ENCODE measurements at places on chromosomes 4 and X.

GRCh38 chr4:48127682-48128404 lies 6.2 kb downstream of the TXK start:
- peak; percentile 80 for DNase-seq

DNA sequence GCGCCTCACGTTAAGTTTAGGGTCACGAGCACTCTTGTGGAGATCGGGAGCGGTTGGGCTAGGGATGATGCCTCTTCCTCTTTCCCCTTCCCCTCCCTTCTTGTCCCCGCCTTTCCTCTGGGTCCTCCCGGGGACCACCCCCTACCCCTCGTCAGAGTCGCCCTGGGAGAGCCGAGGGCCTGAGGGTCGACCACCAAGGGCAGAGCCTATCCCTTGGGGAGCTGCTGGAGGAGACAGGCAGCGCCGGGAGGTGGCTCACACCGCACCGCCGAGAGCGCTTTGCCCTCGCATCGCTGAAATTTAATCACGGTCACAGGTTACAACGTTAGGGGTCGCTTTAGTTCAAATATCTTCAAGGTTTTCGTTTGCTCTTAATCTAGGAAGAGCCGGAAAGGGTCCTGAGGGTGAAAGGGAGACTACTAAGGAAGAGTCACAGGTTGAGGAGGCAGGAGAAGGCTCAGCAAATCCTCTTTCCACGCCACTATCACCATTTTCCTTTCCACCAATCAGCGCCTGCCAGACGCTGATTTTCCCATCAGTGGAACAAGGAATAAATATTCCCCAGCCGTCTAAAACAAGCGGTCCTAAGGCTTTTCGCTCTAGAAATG lies 528 bp upstream of the SNCA start:
- peak; percentile 26 for DNase-seq

DNA sequence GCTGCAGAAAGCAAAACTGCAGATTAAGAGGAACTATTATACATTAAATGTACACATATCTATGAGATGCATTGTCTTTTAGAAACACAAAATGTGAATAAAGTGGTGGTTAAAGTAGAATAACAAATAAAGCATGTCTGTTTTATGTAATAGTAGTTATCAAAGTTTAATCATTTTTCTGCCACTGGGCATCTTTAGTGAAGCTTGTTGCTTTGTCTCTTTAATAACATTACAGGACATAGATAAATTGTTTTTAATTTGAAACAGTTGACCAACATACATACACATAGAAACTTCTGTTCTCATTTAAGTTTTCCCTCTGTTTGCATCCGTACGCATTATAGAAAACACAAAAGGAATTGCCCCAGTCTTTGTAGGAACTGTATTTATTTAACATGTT lies 1700.0 kb upstream of the ADGRL3 start:
- DNase-seq = no peak

DNA sequence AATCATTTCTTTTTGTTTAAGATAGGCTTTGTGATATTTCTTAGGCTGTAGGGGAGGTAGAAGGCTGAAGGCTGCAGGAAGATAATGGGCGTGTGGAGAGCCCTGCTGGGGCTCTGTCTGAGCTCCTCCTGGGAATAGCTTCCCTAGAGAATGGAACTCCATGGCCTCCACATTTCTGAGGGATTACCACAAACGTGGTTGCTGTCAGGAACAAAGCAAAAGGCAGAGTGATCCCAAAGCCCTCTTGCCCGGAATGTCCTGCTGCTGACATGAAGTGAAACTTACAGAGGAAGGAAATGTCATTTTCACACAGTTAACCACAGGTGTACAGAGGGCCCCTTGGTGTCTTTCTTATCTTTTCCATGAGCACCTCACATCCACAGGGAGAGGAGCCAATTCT lies 89.3 kb downstream of the DDIT4L start:
- DNase-seq = no peak

GRCh38 chrX:30008031-30008430 lies 207.3 kb upstream of the MAGEB2 start:
- DNase-seq = no peak

DNA sequence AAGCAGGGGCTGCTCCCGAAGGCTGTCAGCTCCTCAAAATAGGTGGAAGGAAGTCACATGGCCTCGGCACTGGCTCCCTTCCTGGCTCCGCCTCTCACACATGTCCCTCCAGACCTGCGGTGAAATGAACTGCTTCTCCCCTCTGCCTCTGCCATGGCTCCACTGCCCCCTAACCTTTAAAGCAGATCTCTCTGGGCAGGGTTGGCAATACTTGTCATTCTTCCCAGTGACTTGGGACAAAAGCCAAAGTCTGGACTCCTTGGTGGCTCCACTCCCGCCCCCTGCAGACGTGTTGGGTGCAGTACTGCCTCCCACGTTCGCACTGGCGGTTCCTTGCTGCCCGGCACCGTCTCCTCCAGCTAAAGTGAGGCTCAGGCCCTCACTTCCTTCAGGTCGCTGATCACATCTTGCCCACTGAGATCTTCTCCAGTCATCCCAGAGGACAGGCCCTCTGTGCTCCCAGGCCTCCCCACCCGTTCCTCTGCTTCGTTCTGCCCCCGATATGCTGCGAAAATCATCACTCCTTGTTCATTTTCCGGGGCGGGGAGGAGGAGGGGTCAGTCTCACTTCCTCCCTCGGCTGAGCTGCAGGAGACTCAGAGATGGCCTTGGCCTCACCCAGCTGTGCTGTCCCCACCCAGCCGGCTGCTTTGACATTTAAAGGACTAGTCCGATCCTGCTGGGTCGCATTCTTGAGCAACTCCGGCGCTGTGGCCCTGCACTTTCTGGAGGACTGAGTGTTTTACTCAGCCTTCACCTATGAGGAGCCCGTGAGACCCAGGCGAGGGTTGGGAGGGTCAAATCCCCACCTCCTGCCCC lies 97.4 kb downstream of the PHKA2 start:
- peak; percentile 58 for DNase-seq

- DNase-seq = no peak
Observed at GRCh38 chr4:335515-335914, 2.1 kb upstream of the ZNF141 start.

DNA sequence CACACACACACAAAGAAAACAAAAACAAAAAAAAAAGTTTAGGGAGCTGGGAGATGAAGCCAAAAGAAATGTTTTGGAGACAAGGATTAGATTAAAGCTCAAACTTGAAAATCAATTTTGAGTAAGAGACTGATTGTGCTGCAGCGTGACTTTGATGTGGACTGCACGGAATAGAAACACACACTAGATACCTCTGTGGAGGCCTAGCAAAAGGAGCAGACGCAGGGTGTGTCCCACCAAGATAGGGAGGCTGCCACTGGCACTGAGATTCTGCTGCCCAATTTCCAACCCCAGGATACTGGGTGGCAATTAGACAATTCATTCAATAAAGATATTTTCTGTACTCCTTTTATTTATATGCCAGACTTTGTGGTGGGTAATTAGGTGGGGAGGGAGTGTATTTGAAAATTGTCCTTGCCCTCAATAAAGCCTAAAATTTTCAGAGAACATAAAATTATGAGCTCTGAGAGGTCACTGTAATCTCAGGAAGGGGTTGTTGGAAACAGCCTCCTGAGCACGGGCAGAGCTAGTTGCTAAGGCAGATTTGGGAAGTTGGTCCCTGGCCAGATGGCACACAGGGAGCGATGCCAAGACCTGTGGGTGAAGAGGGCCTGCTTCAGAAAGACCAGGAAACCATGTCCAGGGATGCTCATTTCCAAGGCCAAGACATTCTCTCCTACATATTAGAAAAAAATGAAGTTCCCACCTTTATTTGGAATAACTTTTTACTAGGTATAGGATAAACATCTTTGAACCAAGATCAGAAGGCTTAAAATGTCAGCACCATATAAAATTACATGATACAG lies 1.9 kb upstream of the PPP3CA start:
- no peak for DNase-seq

DNA sequence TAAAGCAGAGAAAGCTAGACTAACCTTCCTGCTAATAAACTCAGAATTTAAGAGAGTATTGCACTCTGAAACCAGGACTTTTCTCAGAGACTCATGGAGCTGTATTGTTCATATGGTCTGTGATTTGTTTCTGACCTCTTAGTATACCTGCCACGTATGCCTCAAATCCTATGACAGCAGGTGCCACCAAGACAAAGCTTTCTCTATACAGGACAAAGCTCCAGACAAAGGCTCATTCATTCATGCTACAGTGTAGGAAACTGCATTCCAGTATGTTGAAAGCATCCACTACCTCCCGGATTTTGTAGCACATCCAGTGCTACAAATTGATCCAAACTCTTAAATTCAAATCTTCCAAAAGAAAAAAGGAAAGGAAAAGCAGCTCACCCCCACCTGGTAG lies 178.3 kb downstream of the CHIC2 start:
- no peak for DNase-seq

GRCh38 chr4:99816545-99817308 lies at the start of gene DAPP1:
DAPP1 (plus strand) TSS chr4:99816827; CDS start chr4:99816914, 87 bp downstream.
- peak; percentile 74 for DNase-seq

GRCh38 chrX:17632942-17633341 lies 104.4 kb upstream of the SCML1 start:
- no peak for DNase-seq

GRCh38 chr4:173168396-173169177 lies at the start of gene GALNT7:
GALNT7 (plus strand) TSS chr4:173168811; CDS start chr4:173168836, 25 bp downstream.
- peak; percentile 73 for DNase-seq

GRCh38 chrX:475926-476723 lies 89.4 kb upstream of the PPP2R3B start:
- DNase-seq = no peak
